CD8-positive, alpha-beta memory T cell (primary cell): ENCODE measurements at places on chromosomes 1 and 21.
A peak's percentile ranks its signal among the peaks of the same experiment; 100 is the strongest.

DNA sequence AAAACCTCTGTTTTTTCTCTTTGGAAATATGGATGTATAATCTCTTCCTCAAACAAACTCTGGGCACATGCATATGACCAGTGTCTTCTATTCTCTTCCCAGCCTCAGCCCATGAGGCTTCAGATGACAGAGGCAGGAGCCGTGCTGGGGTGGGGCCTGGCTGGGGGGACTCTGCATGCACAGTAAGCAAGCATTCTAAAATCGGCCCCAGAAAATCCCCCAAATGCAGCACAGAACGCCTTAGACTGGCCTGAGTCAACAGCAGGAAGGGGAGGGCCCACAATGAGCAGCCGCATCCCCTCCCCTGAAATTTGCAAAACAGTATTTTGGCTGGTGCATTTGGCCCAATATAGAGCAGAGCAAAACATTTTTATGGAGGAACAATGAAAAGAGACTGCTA lies 47.8 kb downstream of the ITPKB start:
- peak; percentile 39 for DNase-seq

DNA sequence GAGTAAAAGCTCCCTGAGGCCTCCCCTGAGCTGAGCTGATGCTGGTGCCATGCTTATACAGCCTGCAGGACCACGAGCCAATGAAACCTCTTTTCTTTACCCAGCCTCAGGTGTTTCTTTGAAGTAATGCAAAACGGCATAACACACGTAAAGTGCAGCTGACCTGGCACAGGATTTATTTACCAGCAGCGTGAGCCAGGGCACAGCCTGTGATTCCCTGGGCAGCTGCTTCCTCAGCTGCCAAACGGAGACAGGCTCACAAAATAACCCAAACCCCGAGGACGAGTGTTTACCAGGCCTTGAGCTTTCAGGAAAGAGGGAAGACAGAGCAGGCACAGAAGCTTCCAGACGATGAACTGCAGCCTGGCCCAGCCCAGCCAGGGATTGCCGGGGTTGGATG lies 120.6 kb upstream of the ARHGEF16 start:
- DNase-seq = no peak

DNA sequence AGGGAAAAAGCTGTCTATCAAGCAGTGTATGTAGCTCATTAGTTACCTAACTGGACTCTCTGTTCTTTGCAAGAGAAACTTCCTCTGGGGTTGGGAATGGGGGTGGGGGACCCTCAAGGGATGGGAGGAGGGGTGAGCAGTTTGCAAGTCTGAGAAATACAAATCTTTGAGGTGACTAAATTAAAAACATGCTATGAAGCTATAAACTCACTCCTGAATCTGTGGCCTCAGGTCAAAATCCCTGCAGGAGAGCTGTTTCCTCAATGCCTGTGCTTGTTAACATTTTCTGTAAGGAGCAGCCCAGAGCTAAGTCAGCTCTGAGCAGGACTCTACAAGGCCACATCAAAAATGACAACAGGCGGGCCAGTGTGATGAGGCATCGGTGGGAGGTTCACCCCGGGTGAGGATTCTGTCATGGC lies 32.8 kb upstream of the PTPRC start:
- no peak for DNase-seq

- no peak for DNase-seq
These were observed 7.8 kb downstream of the GNPAT start for GRCh38 chr1:231248778-231249177.

- DNase-seq = no peak
These were observed 13.4 kb downstream of the NHLH2 start for GRCh38 chr1:115827452-115828044.
